ENCODE measurements at places on chromosomes 12 and 14.
A peak's percentile ranks its signal among the peaks of the same experiment; 100 is the strongest.

- no peak for DNase-seq
Measured at GRCh38 chr14:24816011-24816928, 182.3 kb upstream of the GZMB start.

GRCh38 chr12:26431211-26431610 lies 235.8 kb downstream of the SSPN start:
- DNase-seq: no peak

- DNase-seq: no peak
Measured at GRCh38 chr14:69880044-69880487, 850 bp downstream of the SMOC1 start.

DNA sequence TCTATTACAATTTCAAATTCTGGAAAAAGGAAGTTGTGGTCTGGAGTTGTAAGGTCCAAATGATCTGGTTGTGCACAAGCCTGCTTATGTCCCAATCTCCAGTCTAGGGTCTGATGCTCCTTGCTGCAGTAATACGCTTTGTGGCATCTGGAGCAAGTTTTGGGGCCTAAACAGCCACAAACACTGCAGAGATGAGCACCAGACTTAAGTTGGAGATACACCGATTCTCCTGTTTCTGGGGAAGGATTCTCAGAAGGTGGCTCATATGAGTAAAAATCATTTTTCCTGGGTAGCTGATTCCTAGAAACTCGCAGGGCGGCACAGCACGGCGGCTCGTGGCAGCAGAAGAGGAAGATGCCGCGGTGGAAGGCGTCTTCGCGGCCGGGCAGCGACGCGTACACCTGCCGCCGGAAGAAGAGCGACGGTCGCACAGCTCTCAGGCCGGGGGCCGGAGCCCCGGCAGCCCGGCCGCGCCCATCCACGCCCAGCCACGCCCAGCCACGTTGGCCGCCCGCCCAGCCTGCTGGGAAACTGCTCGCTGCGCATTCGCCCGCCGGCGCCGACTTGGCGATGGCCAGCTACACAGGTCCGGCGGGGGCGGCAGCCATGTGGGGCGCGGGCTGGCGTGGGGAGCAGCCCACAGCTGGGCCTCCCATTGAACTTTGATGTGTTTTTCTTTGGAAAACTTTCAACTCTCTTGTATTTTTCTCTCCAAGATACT lies 129.0 kb downstream of the ASCL4 start:
- no peak for DNase-seq

DNA sequence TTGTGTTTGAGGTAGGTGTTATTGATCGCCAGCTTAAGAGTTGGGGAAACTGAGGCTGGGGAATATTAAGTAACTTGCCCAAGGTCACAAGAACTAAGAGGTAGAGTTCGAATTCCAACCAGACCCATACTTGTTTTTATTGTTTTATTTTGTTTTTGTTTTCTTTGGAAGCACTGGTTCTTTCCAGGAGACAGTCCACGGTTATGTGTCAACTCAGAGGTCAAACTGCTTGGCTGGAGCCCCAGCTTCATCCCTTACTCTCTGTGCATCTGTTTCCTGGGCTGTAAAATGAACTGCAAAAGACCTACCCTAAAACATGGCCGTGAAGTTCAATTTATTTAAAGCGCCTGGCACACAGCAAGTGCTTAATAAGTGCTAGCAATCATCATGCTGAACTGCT lies 74.4 kb upstream of the MAP1LC3B2 start:
- no peak for DNase-seq

DNA sequence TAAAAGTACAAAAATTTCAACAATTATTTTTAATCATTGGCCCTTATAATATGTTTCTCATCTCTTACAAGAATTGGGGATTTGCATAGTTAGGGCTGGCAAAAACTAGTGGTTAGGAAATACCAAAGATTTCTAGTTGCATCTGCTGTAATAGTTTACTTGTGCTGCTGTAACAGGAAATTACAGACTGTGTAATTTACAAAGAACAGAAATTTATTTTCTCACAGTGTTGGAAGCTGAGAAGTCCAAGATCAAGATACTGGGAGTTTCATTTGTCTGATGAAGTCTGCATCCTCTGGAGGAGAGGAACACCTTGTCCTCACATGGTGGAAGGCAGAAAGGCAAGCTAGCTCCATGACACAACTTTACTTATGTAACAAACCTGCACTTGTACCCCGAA lies 157.0 kb downstream of the FLRT2 start:
- no peak for DNase-seq

GRCh38 chr12:132347176-132347855 lies 17.9 kb upstream of the GALNT9 start:
- DNase-seq: no peak

DNA sequence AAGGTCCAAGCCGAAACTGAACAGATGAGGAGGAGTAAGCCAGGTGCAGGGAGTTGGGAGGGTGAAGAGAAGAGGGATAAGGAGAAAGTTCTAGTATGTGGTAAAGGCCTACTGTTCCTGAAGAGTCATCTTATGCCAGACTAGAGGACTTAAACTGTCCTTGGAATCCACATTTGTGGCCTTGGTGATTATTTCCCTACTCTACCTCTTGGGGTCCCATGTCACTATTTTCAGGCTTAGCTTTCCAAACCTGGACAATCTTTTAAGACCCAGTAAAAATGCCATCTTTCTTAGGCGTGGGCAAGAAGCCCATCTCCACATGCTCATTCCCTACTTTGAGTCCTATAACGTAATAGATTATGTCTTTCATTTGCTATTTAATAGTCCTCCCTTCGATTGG lies 40.1 kb upstream of the CRY1 start:
- DNase-seq: no peak

DNA sequence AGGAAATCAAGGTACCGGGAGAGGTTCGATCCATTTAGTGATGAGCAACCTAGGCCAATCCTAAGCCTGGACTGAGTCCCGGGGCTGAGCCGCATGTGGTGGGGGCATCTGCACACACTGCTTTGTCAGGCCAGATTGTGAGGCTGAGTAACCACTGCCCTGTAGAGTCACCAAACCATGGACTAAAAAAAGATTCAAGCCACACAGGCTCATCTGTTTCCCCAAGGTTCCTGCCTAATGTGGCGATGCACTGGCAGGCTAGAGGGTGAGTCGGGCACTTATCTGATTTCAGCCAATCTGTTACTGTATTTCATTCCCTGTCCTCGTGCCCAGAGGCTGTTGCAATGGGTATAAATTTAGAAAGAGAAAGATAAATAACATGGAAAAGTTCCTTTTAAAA lies 140.8 kb downstream of the TTC7B start:
- no peak for DNase-seq

DNA sequence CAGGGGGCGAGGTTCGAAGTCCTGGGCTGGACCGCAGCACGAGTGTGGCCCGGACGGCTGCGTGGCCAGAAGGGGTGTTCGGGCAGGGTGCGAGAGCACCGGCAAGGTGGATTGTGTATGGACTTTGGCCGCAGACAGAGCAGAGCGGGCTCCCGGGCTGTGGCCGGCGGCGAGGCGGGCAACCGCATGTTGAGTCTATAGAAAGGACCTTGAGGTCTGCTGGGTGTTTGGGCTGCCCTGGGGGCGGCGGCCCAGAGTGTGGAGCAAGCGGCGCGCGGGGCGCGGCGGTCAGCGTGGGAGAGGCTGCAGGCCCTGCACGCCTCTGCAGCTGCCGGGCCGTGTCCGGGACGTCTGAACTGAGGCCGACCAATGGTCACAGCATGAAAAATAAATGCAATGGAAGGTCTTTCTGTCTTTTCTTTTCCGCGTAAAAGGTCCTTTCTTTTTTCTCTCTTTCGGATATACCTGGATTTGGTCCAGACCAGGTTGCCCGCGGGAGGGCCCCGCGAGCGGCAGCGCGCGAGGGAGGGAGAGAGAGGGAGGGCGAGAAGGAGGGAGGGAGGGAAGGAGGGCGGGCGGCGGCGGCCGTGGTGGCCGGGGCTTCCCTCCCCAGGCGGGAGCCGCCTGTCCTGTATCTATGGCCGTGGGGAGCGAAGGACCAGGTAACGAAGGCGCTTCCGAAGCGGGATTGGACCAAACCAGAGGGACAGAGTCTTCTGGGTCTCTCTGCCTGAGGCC lies 5.5 kb upstream of the HOXC9 start:
- no peak for DNase-seq

GRCh38 chr14:38839694-38840365 lies 263.2 kb downstream of the SEC23A start:
- no peak for DNase-seq

GRCh38 chr12:22971701-22972191 lies 346.8 kb downstream of the ETNK1 start:
- no peak for DNase-seq

DNA sequence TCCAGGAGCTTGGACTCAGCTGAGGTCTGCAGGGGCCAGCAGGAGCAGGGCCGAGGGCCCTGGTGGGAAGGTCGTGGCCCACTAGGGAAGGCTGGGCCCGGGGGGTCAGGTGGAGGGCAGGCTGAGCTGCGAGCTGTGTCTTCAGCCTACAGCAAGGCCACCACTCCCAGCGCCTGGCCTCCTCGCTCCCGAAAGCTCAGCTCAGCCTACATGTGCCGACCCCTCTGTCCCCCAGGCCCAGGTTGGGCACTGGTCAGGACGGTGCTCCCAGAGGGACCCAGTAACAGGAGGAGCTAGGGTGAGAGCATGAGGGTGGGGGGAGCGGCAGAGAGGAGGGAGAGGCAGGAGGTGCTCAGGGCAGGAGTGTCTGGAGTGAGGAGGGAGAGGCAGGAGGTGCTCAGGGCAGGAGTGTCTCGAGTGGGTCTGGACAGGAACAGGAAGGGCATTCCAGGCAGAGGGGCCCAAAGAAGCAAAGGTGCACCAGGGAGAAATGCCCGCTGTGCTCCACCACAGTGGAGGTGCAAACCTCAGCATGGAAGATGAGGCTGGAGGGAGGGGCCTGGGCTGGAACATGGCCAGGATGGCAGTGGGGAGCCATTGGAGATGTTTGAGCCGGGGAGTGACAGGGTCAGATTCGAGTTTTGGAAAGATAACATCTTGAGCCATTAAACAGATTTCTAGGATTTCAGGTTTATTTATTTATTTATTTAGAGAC lies 29.1 kb upstream of the GPR132 start:
- no peak for DNase-seq

- DNase-seq: no peak
Measured at GRCh38 chr14:64800000-64800399, 79.7 kb downstream of the SPTB start.

- DNase-seq: no peak
Measured at GRCh38 chr12:104952816-104953215, 5.3 kb downstream of the SLC41A2 start.

DNA sequence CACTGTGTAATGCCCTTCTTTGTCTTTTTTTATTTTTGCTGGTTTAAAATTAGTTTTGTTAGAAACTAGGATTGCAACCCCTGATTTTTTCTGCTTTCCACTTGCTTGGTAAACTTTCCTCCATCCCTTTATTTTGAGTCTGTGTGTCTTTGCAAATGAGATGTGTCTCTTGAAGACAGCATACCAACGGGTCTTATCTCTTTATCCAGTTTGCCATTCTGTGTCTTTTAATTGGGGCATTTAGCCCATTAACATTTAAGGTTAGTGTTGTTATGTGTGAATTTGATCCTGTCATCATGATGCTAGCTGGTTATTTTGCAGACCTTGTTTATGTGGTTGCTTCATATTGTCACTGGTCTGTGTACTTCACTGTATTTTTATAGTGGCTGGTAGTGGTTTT lies 43.5 kb upstream of the LALBA start:
- no peak for DNase-seq

- DNase-seq: no peak
Measured at GRCh38 chr12:64044191-64044590, 177.9 kb downstream of the KICS2 start.

DNA sequence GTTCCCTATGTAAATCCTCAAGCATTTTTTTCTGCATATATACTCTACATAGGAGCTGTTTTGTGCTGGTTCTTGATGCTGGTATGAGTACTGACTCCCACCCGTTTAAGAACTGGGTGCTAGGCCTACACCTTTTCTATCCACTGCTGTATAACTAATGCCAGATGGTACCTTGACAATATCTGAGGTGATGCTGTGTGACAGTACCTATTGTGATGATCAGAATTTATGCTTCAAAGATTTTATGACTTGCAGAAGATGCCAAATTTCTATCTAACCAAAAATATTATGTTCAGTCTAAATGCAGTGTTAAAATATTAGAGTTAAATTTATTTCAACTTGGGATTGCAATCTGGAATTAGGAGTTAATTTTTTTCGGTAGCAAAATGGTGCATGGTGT lies 272.3 kb upstream of the NOVA1 start:
- no peak for DNase-seq

DNA sequence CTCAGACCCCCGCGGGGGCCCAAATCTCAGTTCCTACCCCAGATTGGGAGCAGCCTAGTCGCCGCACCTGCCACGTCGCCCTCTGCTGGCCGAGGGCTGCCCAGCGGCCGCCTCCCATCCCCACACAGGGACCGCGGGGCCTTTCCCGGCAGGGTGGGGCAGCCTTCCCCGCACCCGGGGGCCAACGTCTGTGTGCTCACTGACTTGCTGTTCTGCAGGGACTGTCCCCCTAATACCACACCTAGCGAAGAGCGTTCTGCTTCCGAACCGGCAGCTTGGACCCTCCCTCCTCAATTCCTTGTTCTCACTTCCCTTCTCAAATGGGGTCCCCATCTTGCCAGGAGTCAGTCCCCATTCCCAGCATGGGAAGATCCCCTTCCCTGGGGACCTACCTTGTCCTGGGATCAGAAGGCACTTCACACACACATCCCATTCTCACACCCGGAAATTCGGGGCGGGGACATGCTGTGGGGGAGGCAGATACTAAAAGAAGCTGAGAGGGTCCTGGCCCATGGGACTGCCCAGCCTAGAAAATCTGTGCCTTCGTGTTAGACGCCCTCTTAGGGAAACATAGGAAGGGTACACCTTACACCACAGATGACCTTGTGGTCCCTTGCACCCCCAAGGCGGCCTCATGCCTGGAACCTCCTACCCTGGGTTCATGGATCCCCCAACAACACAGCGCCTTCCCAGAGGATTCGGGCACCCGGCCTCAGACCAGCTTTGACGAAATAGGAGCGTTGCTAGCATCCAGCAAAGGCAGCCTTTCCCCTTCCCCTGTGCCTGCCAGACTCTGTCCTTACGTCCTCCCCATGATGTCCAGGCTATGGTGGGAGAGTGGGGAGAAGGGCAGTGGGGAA lies 16.4 kb downstream of the ACVRL1 start:
- peak; percentile 52 for DNase-seq

- no peak for DNase-seq
Measured at GRCh38 chr12:105706321-105706972, 376.0 kb downstream of the C12orf75 start.

GRCh38 chr12:24223926-24224325 lies 274.5 kb upstream of the SOX5 start:
- no peak for DNase-seq

GRCh38 chr14:99272899-99273765 lies 1.1 kb upstream of the BCL11B start:
- DNase-seq: no peak
